NT2/D1 (cell line): ENCODE measurements at places on chromosomes 6 and 20.

- no peak for DNase-seq
These were observed 84.8 kb upstream of the SOX4 start for GRCh38 chr6:21508753-21509152.

GRCh38 chr6:85322446-85323105 lies 127.3 kb upstream of the NT5E start:
- DNase-seq = no peak

- DNase-seq = no peak
These were observed 61.5 kb downstream of the SYNE1 start for GRCh38 chr6:152575621-152576150.

DNA sequence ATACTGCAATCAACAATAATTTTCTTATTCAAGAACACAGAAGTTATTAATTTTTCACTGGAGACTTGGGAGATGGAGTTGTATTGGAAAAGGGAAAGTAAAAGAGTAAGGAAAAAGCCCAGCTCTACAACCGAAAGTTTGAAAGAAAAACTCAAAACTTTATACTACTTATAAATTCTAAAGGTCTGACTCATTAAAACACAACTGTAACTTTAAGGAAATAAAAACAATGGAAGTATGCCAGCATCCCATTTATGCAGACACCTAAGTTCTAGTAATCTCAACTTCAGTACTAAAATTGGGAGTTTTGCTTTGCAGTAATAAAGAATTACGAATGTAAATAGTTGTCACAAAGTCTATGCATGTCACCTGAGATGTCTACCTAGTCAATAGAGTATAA lies 80.6 kb downstream of the IRAK1BP1 start:
- DNase-seq = no peak

- no peak for DNase-seq
These were observed 7.9 kb upstream of the SIRPA start for GRCh38 chr20:1887321-1887720.
